NCI-H345 (cell line): ENCODE measurements at places on chromosomes 7 and 10.

DNA sequence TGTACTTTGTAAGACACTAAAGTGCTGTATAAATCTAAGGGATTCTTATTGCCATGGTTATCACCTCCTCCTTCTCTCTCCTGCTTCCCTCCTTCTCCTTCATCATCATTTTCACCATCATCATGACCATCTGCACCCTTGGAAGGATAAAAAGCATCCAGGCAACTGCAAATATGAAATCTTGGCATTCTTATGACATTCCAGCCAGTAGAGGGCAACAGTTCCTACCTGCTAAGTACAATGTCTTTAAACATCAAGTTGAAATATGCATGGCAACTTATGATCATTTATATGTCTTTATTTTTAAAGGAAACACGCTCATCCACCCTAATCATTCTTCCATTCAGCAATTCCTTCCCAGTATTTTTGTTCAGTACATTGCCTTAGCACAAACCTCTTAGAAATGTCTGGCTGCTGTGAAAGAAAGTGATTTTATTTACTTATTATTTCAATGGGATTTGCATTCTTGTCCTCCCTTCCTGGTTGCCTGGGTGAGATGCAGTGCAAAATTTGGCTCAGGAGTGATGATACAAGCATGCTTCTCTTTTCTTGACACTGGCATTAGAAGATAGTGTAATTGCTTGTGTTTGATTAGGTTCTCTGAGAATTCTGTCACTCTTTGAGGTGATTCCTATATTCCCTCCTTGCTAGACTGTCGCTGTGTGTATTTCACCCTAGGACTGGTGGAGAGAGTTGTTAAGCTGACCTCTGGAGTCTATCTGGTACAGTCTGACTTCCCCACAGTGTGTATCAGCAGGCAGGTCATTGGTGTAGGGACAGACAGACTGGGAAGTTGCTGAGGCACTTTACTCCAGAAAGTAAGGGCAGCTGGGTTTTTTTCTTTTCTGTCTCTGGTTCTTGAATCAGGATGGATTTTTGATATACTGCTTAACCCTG lies 188.5 kb upstream of the BMPER start:
- no peak for DNase-seq

DNA sequence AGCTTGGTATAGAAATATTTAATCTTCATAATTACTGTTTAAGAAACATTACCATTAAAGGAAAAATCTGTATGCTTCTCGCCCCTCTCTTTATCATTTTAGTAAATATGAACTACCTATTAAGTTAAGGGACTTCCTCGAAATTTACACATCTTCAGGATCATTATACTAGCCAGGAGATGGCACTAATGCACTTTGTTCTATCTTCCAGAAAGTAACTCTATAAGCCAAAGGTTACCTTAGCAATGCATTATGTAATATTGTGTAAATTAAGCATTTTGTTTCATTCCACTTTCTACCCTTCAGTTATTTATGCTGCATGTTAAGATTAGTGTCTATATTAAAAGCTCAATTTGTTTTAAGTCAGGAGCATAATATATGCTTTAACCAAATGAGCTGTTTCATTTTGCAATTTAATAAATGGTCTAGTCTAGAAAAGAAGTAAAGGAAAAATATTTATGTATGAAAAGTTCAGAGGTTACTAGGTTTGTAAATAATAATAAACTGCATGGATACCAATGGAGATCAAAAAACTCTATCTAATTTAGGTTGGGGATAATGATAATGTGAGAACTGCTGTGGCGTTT lies 128.5 kb downstream of the ANKRD7 start:
- DNase-seq, result peak; percentile 24

GRCh38 chr7:47302560-47302959 lies 279.4 kb downstream of the TNS3 start:
- no peak for DNase-seq

DNA sequence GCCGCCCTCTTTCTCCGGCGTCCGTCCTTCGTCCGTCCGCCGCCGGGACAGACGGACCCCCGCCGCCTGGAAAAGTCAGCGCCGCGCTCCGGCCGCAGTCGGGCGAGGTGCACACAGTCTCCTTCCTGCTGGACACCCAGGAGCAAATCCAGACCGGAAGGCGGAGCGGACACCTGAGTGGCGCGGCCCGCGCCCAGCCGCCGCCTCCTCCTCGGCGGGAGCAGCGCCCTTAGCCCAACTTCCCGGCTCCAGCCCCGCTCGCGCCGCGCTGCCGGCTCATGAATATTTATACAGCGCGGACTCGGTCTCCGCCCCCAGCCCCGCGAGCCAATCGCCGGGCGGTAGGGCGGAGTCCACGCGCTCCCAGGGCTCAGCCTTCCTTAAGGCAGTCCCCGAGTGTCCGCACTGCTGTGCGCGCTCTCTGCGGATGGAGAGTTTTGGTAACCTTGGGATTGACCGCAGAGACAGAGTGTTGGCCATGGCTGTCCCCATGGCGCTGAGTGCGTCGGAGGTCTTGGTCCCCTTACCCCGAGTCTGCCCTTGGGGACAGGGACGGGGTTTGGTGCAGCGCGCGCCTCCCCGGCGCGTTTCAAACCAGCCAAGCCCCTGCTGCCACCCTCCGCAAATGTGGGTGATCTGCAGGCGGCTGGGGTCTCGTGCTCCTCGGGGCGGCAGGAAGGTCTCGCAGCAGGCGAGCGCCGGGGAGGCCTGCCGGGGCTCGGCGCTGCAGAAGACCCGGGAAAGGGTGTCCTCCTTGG lies at the start of gene FZD8:
Gene FZD8 (minus strand): TSS at position 262 of the 758 bp plus-strand sequence. CDS start 867 bp downstream, outside the sequence.
- DNase-seq, result peak; percentile 91

DNA sequence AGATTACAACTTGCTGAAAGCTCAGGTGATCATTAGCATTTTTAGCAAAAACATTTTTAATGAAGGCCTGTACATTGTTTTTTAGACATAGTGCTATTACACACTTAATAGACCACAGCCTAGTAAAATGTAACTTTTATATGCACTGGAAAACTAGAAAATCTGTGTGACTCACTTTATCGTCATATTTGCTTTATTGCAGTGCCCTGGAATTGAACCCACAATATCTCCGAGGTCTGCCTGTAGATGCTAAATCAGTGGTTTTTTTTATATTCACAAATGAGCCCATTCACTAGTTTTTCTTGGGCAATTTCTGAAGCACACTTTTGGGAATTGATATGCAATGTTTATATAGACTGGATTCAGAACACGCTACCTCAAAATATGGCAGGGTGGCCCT lies 105.1 kb downstream of the PTPRN2 start:
- no peak for DNase-seq

- DNase-seq, result no peak
Observed at GRCh38 chr7:69426705-69427104, 171.6 kb upstream of the AUTS2 start.

DNA sequence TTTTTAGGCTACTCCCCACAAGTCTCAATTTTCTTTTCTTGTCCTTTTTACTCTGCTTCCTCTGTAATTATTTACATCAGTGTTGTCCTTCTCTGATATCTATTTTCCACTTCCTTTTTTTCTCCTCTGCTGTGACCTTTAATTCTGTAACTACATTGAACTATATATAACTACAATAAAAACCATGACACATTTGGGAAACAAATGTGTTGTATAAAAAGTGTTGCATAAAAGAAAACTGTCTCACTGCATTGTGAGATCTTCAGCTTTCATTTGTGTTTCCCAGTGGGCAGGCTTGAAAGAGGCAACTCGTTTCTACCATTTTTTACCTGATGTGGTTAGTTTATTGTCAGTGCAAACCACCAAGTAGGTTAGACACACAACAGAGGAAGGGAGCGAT lies 483.9 kb upstream of the NRP1 start:
- DNase-seq, result no peak

- DNase-seq, result no peak
Observed at GRCh38 chr7:155739538-155740143, 72.6 kb downstream of the SHH start.

DNA sequence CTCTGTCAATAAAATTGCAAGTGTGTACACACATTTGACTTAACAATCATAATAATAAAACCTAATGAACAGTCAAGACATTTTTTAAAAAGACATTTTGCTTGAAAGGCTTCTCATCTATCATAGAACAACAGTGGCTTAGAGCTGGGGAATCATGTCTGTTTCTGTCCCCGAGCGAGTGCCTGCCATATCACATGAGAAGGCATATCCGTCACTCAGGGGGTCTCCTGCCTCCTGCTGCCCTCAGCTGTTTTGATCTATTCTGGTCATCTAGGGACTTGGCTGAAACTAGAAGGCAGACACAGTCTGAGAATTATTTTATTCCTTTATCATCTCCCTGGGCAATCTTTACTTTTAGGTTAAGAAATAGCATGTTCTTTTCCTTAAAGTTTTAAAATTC lies 278.7 kb upstream of the KLF6 start:
- no peak for DNase-seq

DNA sequence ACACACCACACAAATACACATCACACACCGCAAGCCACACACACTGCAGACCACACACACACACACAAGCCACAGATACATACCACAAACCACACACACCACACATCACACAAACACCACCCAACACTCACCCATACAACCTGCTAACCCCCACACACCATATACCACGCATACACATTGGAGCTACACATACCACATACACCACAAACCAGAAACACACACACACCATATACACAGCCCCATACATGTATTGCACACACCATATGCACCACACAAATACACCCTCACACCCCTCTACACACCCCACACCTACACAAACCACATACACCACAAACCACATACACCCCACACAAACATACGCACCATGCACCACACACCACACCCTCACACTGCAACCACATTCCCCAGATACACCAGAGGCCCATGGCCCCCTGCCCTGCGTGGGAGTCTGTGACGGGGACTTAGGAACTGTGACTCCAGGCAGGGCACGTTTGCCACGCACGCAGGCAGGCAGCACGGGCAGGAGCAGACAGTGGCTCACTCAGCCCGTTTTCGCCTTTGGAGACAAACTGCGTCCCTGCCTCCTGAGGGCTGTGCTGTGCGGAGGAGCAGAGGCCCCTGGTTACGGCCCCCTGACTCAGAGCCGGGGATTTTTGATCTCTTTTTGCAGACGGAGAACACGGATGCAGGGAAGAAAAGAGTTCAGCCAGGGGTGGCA lies 52.6 kb downstream of the TMEM209 start:
- no peak for DNase-seq

DNA sequence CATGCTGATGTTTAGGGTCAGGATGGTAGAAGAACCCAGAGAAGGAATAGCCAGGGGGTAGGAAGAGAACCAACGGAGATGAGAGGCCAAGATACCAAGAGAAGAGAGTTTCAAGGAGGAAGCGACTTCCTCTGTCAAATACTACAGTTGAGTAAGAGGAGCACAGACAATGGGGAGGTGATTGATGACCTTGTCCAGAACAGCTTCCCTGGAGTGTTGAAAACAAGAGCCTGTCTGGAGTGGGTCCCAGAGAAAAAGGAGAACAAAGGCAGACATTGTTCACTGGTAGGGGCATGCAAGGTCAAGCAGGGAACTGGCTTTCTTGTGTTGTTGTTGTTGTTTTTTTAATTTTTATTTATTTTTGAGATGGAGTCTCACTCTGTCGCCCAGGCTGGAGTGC lies 9.6 kb upstream of the TRIM56 start:
- no peak for DNase-seq

GRCh38 chr10:36452851-36453250 lies 672.5 kb upstream of the ANKRD30A start:
- peak; percentile 51 for DNase-seq

DNA sequence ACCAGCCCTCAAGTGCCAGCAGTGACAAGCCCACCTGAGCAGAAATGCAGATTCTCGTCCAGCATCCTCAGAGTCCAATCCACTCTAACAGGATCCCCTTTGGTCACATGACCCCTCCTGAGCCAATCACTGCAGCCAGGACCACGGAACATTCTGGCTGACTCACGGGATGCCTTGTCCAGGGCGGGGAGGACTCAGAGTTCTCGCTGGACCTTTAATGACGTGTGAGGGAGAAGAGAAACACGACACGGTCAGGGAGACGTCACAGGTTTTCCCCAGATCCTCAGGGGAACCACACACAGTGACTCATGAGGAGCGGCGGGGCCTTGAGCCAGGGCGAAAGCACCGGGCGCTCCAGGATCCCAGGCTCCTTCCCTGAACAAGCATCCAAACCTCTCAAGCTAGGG lies 155.7 kb downstream of the PTPRN2 start:
- no peak for DNase-seq

DNA sequence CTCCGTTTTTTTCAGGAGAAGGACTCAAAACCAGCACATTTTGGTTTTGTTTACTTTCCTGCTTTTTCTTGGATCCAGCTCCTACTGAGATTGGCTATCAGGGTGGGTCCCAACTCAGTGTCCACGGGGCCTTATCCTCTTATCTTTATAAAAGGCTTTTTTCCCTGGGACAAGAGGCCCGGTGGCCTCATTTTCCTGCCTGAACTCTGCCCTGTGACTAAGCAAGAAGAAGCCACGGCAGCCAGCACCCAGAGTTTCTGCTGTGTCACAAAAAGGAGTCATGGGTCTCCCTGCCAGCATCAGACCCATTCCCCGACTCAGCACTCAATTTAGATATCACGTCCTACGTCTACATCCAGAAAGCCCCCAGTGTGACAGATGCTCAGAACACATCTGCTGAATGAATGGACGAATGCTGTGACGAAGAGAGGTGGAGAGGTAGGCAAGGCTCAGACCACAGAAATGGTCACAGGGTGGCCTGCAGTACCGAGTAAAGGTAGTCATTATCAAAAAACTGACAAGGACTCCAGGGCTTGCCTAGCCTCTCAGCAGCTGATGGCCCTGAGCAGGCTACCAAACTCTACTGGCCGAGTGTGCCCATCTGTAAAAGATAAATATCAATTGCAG lies 16.7 kb downstream of the DLG5 start:
- no peak for DNase-seq
